ENCODE measurements at places on chromosomes 6 and 20. TPM values are rescaled to one million over a fixed set of nuclear protein-coding genes. Genes with fewer than 3 reads are reported as not detected.

The RAET1E gene
- not detected for total RNA-seq

The PRR18 gene
- total RNA-seq = not detected

The GINM1 gene
- 24.1 TPM for total RNA-seq

The CLPSL2 gene
- total RNA-seq = not detected

The STX16 gene
- 181 TPM for total RNA-seq

The STXBP5 gene
- 21.0 TPM for total RNA-seq

The SLC17A1 gene
- total RNA-seq = not detected

The FILIP1 gene
- total RNA-seq = not detected

The SPEF1 gene
- not detected for total RNA-seq

The FAM162B gene
- total RNA-seq = not detected

The TREML2 gene
- 0.78 TPM for total RNA-seq

The IMPG1 gene
- total RNA-seq = not detected

The GPLD1 gene
- 0.66 TPM for total RNA-seq

The BFSP1 gene
- 0.27 TPM for total RNA-seq

The PSORS1C1 gene
- not detected for total RNA-seq

The TRIM40 gene
- not detected for total RNA-seq

The XKR7 gene
- total RNA-seq = not detected

The MDN1 gene
- total RNA-seq = 40.3 TPM

The CDH26 gene
- total RNA-seq = 1.1 TPM

The TMEM217 gene
- 0.41 TPM for total RNA-seq

The COL9A1 gene
- total RNA-seq = not detected

The ZNF831 gene
- 24.9 TPM for total RNA-seq

The POLR3F gene
- 7.9 TPM for total RNA-seq

The HDGFL1 gene
- not detected for total RNA-seq

The PRRT1 gene
- 3.2 TPM for total RNA-seq

The ENPP3 gene
- total RNA-seq = 0.34 TPM

The TMEM244 gene
- total RNA-seq = not detected

The KHDC1L gene
- total RNA-seq = not detected

The GJA10 gene
- not detected for total RNA-seq

The GSTA2 gene
- not detected for total RNA-seq

The FHL5 gene
- total RNA-seq = not detected

The LTB gene
- 244 TPM for total RNA-seq
